ENCODE measurements at places on chromosomes 13 and 19. TPM values are rescaled to one million over a fixed set of nuclear protein-coding genes. Genes with fewer than 3 reads are reported as not detected.

- peaks cover 8% of the 10 kb centered on the region for H3K36me3 ChIP-seq
- H3K27me3 ChIP-seq, result no peaks in the 10 kb centered on the region
- no peaks in the 10 kb centered on the region for H3K4me1 ChIP-seq
Observed at GRCh38 chr13:41254902-41255301, 8.5 kb downstream of the MTRF1 start.

The MBNL2 gene
- 84.7 TPM for total RNA-seq

The ZNF844 gene
- total RNA-seq, result 12.5 TPM

DNA sequence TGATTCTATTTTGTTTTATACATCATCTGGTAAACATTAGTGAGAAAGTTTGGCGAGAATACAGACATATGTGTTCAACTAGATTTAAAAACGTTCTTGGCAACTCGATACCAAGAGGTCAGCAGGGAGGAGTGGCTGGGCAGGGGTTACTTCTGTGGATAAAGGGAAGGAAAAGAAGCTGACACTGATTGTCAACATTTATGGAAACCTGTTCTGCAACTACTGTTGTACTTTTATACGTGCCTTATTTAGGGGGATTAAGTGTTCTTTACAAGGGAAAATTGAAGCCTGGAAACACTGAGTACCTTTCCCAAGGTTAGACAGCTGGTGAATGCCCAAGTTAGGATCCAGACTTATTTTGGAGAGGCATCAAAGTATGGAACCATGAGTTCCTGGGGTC is 65.0 kb downstream of the MTUS2 start:
- DNase-seq, result no peak
- H3K36me3 ChIP-seq, result no peaks in the 10 kb centered on the region
- H3K27ac ChIP-seq, result no peak overlapping the region
- H3K4me1 ChIP-seq, result no peaks in the 10 kb centered on the region

The CNFN gene
- total RNA-seq, result not detected

- DNase-seq, result no peak
- H3K4me3 ChIP-seq, result no peak overlapping the region
Observed at GRCh38 chr13:23777575-23777870, 111.7 kb downstream of the MIPEP start.

The DAND5 gene
- total RNA-seq, result 1.2 TPM

The CYP2B6 gene
- total RNA-seq, result not detected

The ADM5 gene
- total RNA-seq, result 1.7 TPM

The C5AR2 gene
- total RNA-seq, result 1.8 TPM

The CYSLTR2 gene
- total RNA-seq, result 0.28 TPM

DNA sequence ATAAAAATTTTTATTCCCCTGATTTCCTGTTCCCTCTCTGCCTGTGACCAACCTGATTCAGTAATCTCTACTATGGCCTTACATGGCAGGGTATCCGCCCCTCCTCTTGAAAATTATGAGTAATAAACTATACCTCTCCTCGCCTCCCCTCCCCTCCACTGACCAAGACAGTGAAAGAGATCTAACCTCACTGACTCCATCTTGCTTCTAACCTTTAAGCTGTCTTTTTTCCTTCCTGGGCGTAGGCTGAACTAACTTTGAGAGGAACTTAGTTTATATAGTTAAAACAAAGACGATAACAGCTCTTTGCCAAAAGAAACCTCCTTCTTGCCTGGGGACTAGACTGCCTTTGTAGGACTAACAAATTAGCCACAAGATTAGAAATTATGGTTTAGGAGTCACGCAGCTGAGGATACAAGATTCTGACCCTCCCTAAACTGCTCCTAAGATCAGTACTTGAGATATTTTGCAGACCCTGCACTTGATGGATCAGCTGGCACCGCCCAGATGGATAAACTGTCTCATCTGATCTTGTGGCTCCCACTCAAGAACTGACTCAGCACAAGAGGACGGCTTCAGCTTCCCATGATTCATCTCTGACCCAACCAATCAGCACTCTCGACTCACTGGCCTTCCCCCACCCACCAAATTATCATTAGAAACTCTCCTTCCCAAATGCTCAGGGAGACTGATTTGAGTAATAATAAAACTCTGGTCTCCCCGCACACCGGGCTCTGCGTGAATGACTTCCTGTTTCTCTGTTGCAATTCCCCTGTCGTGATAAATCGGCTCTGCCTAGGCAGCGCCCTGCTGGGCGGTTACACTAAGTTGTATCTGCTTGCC is 187.1 kb downstream of the TDRD3 start:
- no peaks in the 10 kb centered on the region for H3K36me3 ChIP-seq
- no peak for DNase-seq
- H3K27me3 ChIP-seq, result no peaks in the 10 kb centered on the region
- no peaks in the 10 kb centered on the region for H3K4me1 ChIP-seq

DNA sequence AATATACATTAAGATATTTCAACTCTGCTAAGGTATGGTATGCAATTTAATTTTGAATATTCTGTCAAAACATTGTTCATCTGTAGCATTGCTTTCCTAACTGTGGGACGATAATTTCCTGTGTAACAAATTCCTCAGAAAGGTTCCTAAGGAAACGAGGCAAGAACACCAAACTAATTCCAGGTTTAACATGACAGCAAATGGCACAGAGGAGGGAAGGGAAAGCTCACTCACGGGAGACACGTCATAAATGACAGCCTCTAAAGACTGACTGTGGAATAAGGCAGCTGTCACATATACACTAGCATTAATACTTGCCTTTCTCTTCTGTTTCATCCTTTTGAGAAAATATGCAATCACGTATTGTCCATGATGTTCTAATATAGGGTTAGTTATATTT is 380.6 kb downstream of the LIG4 start:
- no peaks in the 10 kb centered on the region for H3K27me3 ChIP-seq
- H3K27ac ChIP-seq, result no peak overlapping the region
- H3K36me3 ChIP-seq, result no peaks in the 10 kb centered on the region

Measured in sigmoid colon (tissue), 7 donors.